Stimulated activated CD4-positive, alpha-beta T cell treated with anti-CD3 and anti-CD28 coated beads, Interleukin-4, amount 100 ng/mL, for 24 hours (primary cell): ENCODE measurements at places on chromosomes 11 and 22.

GRCh38 chr11:35968386-35969088, 24.7 kb downstream of the LDLRAD3 start:
- no peak for DNase-seq

GRCh38 chr11:95831198-95831883, 41.0 kb downstream of the CEP57 start:
- no peak for DNase-seq

DNA sequence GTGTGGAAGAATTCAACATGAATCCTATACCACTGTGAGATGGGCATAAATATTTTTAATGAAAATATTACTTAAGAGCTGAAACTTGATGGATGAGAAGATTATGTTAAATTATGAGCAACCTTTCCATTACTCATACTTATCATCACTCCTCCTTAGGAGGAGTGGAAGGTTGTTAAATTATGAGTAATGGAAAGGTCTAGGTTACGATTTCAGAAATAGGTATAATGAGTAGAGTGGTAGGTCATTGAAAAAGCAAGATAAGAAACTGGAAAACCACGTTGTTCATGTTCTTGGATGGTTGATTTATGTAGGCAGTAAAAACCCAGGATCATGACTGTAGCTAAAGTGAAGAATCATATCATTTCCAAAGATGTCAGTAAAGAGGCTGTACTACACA, 973.2 kb upstream of the RAG2 start:
- no peak for DNase-seq

DNA sequence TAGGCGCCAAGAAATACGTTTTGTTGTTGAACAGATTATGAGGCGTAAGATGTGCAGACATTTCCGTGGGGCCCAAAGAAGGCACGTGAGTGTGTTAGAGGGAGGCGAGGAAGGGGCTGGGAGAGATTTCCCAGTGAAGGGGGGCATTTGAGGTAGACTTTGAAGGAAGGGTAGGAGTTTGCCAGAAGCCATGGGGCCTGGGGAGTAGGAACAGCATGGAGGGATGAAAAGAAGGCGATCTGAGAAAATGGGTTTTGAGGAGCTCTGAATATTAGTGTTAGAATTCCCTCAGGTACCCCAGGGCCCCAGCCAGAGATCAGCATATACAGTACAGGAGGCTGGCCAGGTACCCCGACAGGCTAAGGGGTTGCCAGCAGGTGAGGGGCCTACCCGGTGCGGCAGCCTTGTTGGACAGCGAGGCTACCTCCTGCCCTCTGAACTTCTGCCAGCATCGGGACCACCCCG, 414 bp upstream of the MIEF1 start:
- no peak for DNase-seq
